ENCODE measurements at places on chromosomes 7 and 10. TPM values are rescaled to one million over a fixed set of nuclear protein-coding genes. Genes with fewer than 3 reads are reported as not detected.

GRCh38 chr7:47803025-47803424 is 145.2 kb downstream of the PKD1L1 start:
- peaks cover 8% of the 10 kb centered on the region for H3K4me1 ChIP-seq
- H3K36me3 ChIP-seq: no peaks in the 10 kb centered on the region
- no peak overlapping the region for H3K27ac ChIP-seq
- no peak overlapping the region for H3K4me3 ChIP-seq
- no peaks in the 10 kb centered on the region for H3K27me3 ChIP-seq

GRCh38 chr10:72524489-72524888 is 101.4 kb downstream of the MICU1 start:
- H3K27ac ChIP-seq: no peak overlapping the region
- DNase-seq: no peak
- no peaks in the 10 kb centered on the region for H3K36me3 ChIP-seq
- H3K27me3 ChIP-seq: no peaks in the 10 kb centered on the region
- no peak overlapping the region for H3K4me3 ChIP-seq

DNA sequence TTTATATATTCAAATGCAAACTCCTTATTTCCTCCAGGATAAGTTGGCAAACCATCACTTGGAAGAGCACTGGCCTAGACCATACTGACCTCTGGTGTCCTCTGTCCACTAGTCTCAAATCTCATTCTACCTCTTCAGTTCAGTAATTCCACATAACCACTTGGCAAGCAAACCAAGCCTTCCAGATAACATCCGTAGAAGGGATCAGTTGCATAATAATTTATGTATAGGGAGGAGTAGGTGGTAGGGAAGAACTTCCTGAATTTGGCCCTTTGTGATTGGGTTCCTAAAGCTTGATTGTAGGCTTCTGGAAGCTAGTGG is 55.0 kb downstream of the WAC start:
- H3K4me1 ChIP-seq: no peaks in the 10 kb centered on the region
- no peak overlapping the region for H3K27ac ChIP-seq
- no peak overlapping the region for H3K4me3 ChIP-seq

DNA sequence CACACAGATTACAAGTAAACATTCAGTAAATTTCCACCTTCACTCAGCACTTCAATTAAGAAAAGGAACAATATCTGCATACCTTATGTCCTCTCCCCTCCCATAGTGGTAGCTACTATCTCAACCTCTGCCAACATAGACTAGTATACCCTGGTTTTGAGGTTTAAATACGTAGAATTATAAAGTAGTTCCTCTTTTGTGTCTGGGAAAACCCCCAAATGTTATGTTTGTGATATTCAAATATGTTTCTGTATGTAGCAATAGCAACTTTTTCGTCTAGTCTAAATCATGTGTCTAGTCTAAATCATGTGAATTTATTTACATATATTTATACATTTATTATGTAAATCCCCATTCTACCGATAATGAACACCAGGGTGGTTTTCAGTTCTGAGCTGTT is 13.2 kb upstream of the CAMK2B start:
- DNase-seq: no peak
- peaks cover 4% of the 10 kb centered on the region for H3K27me3 ChIP-seq
- no peak overlapping the region for H3K27ac ChIP-seq

- H3K27ac ChIP-seq: no peak overlapping the region
- H3K27me3 ChIP-seq: no peaks in the 10 kb centered on the region
- no peaks in the 10 kb centered on the region for H3K4me1 ChIP-seq
Observed at GRCh38 chr10:58846856-58847255, 329.6 kb upstream of the PHYHIPL start.

DNA sequence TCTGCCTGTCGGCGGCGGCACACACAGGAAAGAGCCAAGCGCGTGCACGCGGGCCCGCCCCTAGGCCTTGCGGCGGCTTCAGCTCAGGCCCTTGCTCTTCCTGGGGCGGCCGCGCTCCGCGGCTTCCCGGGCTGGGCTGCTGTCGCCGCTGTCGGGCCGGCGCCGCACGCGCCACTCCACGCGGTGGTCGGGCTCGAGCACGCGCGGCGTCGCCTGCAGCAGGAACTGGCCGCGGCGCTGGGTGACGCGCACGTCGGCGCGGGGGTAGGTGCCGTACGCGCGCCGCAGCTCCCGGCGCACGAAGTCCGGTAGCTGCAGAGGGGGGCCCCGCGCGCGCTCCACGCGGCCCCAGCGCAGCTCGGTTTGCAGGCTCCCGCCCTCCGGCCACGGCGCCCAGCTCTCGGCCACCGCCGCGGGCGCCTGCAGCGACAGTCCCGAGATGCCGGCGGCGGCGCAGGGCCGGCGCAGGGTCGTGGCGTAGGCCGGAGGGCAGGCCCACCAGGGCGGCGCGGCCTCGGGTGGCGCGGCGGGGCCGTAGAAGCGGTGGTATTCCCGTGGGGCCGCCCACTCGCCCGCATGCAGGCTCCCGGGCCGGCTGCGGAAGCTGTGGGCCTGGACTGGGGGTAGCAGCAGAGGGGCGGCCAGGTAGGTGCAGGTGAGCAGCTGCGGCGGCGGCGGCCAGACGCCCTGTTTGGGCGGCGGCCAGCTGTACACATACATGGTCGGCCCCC is 804 bp downstream of the C10orf95 start:
- H3K4me1 ChIP-seq: peaks cover 23% of the 10 kb centered on the region
- DNase-seq: peak; percentile 57
- no peaks in the 10 kb centered on the region for H3K36me3 ChIP-seq
- no peaks in the 10 kb centered on the region for H3K27me3 ChIP-seq

DNA sequence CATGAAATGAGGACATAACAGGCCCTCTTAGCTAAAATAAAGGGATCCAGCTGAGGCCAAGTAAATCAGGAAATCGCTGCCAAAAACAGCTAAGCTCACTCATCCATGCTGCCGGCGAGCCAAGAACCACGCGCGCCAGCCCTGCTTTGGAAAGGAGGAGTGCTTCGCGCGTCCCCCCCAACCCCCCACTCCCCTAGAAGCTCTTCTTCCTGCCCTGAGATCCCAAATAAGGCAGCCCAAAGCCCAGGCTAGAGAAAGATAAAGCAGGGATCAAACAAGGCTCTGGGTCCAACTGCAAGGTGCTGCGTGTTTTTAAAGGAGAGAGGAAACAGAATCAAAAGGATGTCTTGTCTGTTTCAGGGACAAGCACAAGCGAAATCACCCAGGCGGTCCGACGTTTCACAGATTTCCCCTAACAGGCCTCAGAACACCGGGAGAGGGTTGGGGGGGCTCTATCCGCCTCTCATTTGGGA is 168.3 kb upstream of the AUTS2 start:
- no peak overlapping the region for H3K4me3 ChIP-seq
- H3K4me1 ChIP-seq: peaks cover 7% of the 10 kb centered on the region
- DNase-seq: no peak
- H3K27me3 ChIP-seq: peaks cover 2% of the 10 kb centered on the region

GRCh38 chr10:112182784-112183328 is 709 bp downstream of the GPAM start:
- no peaks in the 10 kb centered on the region for H3K27me3 ChIP-seq
- peaks cover 3% of the 10 kb centered on the region for H3K4me1 ChIP-seq
- peak overlapping the region; percentile 2 for H3K27ac ChIP-seq
- DNase-seq: no peak
- peak overlapping the region; percentile 97 for H3K4me3 ChIP-seq
- no peaks in the 10 kb centered on the region for H3K36me3 ChIP-seq

- H3K36me3 ChIP-seq: no peaks in the 10 kb centered on the region
- H3K4me1 ChIP-seq: no peaks in the 10 kb centered on the region
- no peak overlapping the region for H3K4me3 ChIP-seq
- DNase-seq: no peak
- H3K27me3 ChIP-seq: no peaks in the 10 kb centered on the region
- no peak overlapping the region for H3K27ac ChIP-seq
Observed at GRCh38 chr10:68848806-68849205, 21.5 kb downstream of the STOX1 start.

- H3K4me3 ChIP-seq: no peak overlapping the region
- no peaks in the 10 kb centered on the region for H3K27me3 ChIP-seq
- DNase-seq: no peak
- H3K27ac ChIP-seq: no peak overlapping the region
- H3K36me3 ChIP-seq: no peaks in the 10 kb centered on the region
Observed at GRCh38 chr7:151453326-151453791, 13.4 kb upstream of the CRYGN start.

DNA sequence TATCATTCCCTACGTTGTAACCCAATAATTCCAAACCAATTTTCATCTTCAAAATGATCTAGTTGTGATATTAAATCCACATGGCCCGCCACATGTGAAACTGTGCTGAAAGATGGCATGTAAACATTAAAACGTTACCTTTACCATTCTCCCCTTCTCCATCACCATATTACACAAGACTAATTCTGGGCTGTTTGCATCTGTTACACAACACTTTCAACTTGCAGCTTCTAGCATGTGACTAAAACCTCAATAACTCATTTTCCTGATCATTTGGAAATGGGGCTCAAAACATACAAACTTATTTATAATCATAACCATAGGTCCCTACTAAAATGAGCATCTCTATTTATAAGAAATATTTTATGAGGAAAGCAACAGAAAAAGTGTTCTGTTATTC is 4.7 kb downstream of the MTERF1 start:
- DNase-seq: no peak
- peaks cover 17% of the 10 kb centered on the region for H3K36me3 ChIP-seq
- no peaks in the 10 kb centered on the region for H3K27me3 ChIP-seq
- H3K27ac ChIP-seq: no peak overlapping the region

The PDK4 gene
- total RNA-seq: 4.6 TPM

The UCN3 gene
- total RNA-seq: 0.19 TPM

The AMPH gene
- total RNA-seq: 1.4 TPM

The NCF1 gene
- total RNA-seq: 5.7 TPM

The EIF5AL1 gene
- 0.28 TPM for total RNA-seq

The NEUROD6 gene
- total RNA-seq: not detected

Data from thymus (tissue), 14 donors.